ENCODE measurements at places on chromosomes 3 and 15.

GRCh38 chr15:93985176-93985575 lies 246.2 kb upstream of the MCTP2 start:
- DNase-seq, result no peak

DNA sequence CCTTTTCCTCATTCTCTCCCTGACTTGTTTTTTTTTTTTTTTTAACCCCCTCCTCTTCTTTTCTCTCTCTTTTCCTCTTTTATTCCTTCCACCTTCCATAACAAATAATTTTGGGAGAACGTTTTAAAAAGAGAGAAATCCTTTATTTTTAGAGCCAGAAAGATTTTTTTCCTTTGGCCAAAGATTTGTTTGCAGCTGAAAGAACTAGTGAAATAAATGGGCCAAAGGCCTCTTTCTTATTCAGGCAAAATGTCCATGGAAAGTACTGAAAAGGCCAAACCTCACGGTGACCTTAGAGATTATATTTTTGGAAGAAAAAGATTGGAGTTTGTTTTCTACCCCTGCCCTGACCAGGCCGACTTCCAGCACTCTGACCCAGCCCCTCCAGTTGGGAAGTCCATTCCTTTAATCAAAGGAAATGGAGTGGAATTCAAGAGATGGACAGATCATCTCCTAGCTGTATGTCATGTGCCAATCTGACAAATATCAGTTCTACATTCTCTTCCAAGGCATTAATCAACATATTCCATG lies 214.3 kb upstream of the ADAMTS9 start:
- DNase-seq, result no peak

DNA sequence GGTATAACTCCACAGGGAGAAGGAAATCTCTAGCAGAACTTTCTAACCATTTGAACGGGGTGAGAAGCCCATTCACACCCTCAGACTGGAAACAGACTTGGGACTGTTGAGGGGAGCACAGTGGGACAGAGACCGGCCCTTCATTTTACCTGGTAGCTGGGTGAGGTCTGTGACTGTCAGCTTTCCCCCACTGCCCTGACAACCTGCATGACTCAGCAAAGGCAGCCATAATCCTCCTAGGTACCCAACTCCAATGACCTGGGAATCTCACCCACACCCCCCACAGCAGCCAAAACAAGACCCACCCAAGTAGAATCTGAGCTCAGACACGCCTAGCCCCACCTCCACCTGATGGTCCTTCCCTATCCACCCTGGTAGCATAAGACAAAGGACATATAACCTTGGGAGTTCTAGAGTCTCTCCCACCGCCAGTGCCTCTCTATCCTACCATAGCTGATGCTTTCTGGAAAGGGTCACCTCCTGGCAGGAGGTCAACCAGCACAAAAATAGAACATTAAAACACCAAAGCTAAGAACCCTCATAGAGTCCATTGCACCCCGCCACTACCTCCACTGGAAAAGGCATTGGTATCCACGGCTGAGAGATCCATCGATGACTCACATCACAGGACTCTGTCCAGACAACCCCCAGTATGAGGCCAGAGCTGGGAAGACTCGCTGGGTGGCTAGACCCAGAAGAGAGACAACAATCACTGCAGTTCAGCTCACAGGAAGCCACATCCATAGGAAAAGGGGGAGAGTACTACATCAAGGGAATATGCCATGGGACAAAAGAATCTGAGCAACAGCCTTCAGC lies 28.0 kb downstream of the SENP7 start:
- no peak for DNase-seq

DNA sequence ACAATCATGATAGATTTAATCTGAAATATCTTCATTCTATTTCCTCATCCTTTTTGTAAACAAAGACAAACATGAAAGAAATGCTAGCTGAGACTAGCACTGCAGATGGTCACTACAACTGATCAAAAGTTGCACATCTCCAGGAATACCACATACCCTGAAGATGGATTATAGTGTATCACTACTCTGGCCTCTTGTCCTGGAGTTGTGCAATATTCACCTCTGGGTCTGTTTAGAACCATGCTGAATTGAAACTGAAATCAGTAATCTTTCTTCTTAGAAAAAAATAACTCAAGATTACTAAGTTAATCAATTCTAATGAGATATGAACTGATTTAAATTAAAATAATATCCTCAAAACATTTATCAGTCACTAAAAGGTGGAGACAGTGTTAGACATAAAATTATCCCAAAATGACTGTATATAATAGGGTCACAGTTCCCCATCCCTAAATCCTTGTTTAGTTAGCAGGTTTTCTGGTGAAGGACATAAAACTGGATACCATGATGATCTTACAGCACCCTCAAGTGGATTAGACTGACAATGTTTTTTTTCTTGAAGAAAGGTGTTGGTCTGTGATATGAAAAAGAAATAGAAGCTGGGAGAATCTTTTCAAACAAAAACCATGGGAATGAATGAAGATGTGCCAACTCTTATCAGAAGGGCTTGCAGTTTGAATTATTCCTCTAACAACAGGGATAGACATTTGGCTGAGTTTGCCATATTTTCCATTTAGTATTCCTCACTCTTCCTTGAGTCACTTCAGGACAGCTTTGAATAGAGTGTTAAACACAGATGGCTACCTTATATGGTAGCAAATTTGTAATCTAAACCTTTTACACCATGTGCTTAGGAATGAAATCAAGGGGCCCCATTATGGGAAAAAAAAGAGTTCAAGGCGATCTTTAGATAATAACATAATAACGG lies 7.1 kb upstream of the TTC14 start:
- peak; percentile 51 for DNase-seq

DNA sequence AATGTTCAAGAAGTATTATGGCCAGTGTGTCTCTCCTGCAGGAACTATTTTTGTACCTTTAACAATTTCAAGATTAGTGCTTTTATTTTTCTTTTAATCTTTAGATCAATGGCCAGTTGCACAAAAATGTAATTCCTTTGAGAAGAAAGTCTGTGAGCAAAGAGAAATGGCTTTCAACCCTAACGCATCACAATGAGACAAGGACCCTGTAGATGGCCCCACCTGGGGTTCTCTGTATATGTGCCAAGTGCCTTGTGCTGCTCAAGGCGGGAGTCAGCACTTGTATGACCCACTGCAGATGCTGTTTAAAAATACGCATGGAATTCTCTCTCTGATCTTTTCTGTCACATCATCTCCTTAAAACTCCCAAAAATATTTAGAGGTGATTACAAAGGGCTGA lies 453.4 kb downstream of the OCA2 start:
- DNase-seq, result no peak

DNA sequence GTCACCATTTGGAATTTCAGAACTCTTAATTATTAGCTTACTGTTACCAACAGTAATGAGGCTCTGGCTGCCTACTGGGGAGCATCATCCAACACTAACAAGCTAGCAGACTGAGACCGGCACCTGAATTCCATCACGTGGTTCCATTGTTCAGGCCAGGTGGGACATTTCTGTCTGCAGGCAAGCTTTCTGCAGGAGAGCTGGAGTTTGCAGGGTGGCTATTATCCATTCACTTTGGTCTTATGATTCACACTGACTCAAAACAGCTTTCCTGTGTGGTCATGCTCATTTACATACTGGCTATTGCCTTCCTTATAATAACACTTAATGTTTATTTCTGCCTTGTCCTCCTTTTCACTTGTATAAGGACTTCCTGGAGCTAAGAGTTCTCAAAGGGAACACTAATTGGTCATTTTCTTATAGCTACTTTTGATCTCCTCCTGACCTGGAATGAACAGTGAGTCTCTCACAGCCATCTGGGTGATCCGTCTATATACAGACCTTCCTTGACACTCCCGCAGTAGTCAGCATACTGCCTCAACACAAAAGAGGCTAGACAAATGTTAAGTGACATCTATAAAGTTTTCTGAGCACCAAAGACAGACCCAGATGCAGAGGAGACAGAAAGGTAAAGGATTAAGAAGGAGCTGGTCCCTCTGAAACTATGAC lies 695.4 kb downstream of the FHIT start:
- DNase-seq, result no peak

GRCh38 chr3:159761848-159762635 lies 226.6 kb upstream of the IL12A start:
- no peak for DNase-seq

DNA sequence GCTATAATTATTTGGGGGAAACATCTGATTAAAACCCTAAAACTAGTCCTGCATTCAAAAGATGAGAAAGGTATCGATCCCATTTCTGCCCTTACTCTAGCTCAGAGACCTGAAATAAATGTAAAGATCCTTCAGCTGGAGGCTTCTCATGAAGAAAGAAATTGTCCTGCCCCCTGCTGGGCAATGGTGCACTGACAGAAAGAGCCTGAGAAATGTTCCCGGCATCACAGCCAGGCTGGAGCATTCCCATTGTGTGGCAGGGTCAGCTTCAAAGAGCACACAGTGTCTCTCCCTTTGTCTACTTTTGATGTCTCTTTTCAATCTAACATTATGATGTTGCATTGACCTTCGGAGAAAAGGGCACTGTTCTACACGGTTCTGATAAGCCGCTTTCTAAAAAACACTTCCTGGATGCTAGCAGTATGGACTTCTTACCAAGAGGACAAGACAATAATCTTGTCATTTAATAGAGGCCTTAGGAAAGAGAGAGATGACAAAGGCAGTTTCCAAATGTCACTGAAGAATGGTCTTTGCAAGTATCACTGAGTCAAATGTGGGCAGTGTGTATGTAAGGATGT lies 287.5 kb downstream of the MAGI1 start:
- DNase-seq, result peak; percentile 13

GRCh38 chr15:82805994-82806406 lies at the start of gene FSD2:
FSD2 (minus strand) TSS chr15:82806069; CDS start chr15:82787390, 18,679 bp downstream.
- DNase-seq, result peak; percentile 91

DNA sequence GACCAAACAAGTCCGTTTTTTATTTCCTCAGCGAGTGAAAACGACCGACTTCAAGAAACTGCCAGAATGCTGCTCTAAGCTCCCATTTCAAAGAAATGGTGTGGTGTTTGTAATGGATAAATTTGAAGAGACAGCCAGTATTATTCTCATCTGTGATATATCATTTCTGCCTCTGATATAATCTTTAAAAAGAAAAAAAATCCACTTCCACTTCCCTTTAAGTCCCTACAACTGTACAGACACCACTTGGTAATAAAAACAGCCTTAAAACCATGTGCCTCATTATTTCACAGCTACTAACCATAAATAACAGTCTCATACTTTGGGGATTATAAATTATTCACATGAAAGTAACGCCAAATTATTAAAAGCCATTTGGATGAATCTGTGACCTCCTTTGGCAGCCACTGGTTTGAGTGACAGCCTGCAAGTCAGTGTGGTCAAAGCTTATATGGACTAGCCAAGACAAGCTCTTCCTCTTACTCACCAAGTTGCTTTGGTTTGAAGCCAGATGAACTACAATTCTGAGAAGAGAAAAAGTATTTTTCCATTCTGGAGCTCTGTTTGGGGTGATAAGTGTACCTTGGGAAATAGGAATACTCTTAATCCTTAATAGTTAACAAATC lies 168.0 kb downstream of the SHOX2 start:
- DNase-seq, result no peak

DNA sequence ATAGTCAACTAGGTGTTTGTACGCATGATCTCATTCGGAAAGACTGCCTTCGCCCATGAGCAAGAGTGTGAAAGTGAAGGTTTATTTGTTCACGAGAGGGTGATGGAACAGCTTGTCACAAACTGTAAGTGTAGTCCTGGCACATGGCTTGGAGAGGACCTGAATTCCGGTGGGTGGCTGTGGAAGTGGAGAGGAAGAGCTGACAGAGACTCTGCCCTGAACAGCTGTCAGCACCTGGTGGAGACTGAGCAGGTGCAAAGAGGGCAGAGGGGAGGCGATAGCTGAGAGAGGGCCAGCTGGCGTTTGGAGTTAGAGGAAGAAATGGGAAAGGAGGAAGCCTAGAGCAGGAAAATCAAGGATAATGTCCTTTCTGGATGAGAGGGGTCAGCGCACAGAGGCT lies 155.7 kb downstream of the EEFSEC start:
- DNase-seq, result no peak

DNA sequence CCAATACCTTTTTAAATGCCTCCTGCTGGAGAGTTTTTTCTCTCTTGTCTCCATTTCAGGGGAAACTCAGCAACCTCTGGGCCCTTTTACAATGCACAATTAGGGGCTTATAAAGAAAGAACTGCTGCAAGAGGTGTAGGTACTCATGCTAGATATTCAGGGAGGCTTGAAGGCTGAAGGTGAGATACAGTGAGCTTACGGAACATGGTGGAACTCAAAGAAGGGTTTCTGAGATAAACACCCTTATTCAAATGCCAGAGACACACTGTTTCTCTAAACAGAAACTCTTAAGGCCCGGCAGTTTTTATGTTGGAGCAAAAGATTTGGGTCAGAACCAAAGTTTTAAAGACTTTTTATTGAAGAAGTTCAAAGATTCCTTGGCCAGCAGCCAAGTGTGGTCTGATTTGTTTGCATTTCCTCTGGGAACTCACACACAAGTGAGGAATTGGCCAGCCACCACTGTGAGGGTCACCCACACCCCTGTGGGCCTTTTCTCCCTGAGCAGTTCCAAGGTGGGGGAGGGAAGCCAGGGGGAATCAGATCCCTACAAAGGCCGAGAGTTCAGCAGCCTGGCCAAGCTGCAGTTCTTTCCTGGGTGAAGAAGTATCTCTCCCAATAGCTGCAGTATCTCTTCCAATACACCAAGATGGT lies 47.8 kb downstream of the TNFAIP8L3 start:
- no peak for DNase-seq

- no peak for DNase-seq
These were observed 18.7 kb upstream of the ITPKA start for GRCh38 chr15:41474941-41475340.

- DNase-seq, result no peak
These were observed 43.6 kb downstream of the SENP2 start for GRCh38 chr3:185629554-185630181.

DNA sequence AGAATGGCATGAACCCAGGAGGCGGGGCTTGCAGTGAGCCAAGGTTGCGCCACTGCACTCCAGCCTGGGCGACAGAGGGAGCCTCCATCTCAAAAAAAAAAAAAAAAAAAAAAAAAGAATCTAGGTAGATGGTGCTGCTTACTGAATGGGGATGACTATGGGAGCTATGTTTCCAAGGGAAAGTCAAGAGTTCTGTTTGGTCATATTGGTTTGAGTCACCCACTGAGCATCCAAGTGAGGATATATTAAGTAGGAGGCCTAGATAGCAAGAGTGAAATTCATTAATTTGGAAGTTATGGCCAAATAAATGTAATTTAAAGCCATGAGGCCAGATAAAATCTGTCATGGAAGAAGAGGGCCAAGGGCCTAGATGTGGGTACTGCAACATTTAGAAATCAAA lies 9.0 kb upstream of the UACA start:
- DNase-seq, result no peak

DNA sequence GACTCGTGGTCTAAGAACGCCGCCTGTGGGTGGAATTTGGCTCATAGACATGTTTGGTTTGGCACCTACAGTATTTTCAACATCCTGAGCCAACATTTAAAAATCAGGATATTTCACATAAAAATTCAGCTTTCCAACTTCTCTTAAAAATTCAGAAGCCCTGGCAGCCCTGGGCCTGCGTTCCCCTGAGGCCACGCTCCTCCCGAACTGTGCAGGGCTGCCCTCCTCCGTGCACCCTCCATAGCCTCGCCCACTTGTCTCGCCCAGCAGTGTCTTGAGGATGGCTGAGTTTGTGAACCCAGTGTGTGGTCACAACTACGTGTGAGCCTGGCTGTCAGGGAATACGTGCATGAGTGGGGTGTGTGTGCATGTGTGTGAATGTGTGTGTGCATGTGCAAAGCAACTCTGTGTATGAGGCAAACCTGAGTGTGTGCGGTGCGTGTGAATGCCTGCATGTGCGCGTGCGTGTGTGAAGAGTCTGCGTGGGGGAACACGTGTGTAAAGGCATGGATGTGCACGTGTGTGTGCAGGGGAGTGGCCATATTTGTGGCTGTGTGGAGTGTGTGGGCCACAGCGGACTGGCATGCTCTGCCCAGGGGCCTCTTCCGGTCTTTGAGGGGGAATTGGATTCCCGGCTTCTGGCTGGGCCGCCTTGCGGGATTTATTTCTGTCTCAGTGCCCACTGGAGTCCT lies 30.9 kb downstream of the PTH1R start:
- DNase-seq, result no peak
